ENCODE measurements at places on chromosomes 2 and 18. TPM values are rescaled to one million over a fixed set of nuclear protein-coding genes. Genes with fewer than 3 reads are reported as not detected.

- H3K27me3 ChIP-seq: no peaks in the 10 kb centered on the region
- no peak for DNase-seq
- H3K4me1 ChIP-seq: no peaks in the 10 kb centered on the region
- H3K36me3 ChIP-seq: no peaks in the 10 kb centered on the region
- H3K27ac ChIP-seq: no peak overlapping the region
Measured at GRCh38 chr2:126674075-126674744, 18.3 kb downstream of the GYPC start.

DNA sequence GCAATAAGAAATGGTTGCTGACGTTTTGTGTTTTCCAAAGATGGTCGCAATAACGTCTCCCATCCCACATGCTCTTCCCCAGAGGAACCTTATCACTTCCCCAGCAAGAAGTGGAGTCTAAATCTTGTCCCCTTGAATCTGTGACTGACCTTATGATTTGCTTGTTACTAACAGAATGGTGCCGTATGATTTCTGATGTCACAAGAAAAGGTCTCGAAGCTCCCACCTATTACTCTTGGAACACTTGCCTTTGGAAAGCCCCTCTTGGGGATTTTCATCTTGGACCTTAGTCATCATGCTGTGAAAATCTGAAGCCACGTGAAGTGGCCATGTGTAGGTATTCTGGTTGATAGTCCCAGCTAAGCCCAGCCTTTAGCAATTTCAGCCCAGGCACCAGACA, 86.2 kb upstream of the GLS start:
- H3K27ac ChIP-seq: no peak overlapping the region
- H3K4me3 ChIP-seq: no peak overlapping the region
- H3K4me1 ChIP-seq: no peaks in the 10 kb centered on the region

DNA sequence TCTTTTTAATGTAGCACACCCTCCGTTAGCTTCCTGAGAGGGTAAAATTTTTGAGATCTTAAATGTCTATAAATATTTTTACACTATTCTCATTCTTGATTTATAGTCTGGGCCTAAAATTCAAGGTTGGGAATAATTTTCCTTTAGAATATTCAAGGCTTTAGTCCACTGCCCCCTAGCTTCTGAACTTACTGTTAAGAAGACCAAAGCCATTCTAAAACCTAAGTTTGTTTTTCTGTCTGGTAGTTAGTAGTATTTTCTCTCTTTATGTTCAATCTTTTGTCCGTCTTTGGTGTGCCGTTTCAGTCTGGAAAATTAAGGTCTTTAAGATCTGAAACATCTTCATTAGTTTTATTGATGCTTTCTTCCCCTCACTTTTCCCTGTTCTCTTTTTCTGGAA, 14.5 kb downstream of the OSBPL6 start:
- no peak overlapping the region for H3K4me3 ChIP-seq
- H3K27me3 ChIP-seq: no peaks in the 10 kb centered on the region
- no peaks in the 10 kb centered on the region for H3K4me1 ChIP-seq
- H3K36me3 ChIP-seq: no peaks in the 10 kb centered on the region
- H3K27ac ChIP-seq: no peak overlapping the region

- DNase-seq: no peak
- H3K27me3 ChIP-seq: peaks cover 13% of the 10 kb centered on the region
- peaks cover 13% of the 10 kb centered on the region for H3K4me1 ChIP-seq
- no peaks in the 10 kb centered on the region for H3K36me3 ChIP-seq
- no peak overlapping the region for H3K27ac ChIP-seq
Measured at GRCh38 chr2:70549962-70550361, 3.7 kb downstream of the TGFA start.

- H3K36me3 ChIP-seq: no peaks in the 10 kb centered on the region
- no peaks in the 10 kb centered on the region for H3K4me1 ChIP-seq
- peak overlapping the region; percentile 75 for H3K27ac ChIP-seq
- DNase-seq: no peak
- no peaks in the 10 kb centered on the region for H3K27me3 ChIP-seq
Measured at GRCh38 chr2:28269019-28269784, 123.5 kb upstream of the FOSL2 start.

GRCh38 chr2:164779383-164780057, 62.1 kb downstream of the COBLL1 start:
- no peak overlapping the region for H3K4me3 ChIP-seq
- H3K36me3 ChIP-seq: no peaks in the 10 kb centered on the region
- H3K27me3 ChIP-seq: no peaks in the 10 kb centered on the region

DNA sequence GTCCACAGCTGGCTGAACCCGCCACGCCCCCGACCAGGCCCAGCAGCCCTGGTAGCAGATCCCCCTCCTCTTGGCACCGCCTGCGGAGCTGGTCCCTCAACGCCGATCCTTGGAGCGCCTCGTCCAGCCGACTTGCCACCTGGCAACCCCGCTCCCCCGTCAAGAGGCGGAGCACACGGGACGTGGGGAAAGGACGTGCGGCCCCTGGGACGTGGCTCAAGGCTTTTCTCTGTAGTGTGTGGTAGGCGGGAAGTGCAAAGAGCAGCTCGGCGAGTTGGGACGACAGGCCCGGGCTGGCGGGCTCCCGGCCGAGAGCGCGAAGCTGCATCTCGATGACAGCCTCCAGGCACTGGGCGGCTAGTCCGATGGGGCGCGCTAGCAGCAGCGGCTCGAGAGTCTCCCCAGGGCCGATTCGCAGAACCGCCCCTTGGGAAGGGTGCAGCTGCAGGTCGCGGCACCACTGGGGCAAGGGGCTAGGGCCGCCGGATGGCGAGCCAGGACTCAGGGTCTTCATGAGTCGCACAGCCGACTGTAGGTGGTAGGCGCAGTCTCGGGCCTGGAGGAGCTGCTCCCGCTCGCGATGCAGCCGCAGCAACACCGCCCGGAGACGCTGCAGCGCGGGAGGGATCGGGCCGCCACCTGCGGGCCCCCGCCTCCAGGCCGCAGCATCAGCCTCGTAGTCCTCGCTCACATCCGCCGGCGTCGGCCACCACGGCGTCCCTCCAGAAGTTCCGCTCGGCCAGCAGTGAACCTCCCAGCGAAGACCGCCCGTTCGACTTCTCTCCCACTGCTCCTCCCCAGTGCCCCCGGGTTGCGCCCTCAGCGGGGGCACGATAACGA, 617 bp downstream of the CCDC142 start:
- DNase-seq: no peak
- H3K27me3 ChIP-seq: no peaks in the 10 kb centered on the region
- peak overlapping the region; percentile 93 for H3K27ac ChIP-seq
- peaks cover 10% of the 10 kb centered on the region for H3K4me1 ChIP-seq

DNA sequence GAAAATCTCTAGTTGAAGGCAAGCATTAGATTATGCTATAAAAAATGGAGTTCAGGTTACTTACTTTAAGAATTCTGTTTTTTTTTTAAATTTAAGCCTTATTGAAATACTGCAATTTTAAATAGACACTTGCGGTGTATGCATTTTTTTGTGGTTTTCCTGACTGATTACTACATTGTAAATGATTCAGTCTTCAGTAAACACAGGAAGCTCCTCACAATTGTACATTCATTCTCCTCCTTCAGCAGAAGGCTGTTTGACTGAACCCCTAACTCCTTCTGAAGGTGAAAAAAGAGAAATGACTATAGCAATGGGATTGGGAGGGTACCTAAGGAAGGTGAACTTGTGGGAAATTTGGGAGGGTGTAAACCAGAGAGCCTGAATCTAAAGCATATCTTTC, 136.1 kb downstream of the GCA start:
- no peak overlapping the region for H3K27ac ChIP-seq
- no peaks in the 10 kb centered on the region for H3K27me3 ChIP-seq
- H3K36me3 ChIP-seq: no peaks in the 10 kb centered on the region

- no peak overlapping the region for H3K27ac ChIP-seq
- no peaks in the 10 kb centered on the region for H3K27me3 ChIP-seq
- no peak overlapping the region for H3K4me3 ChIP-seq
- no peaks in the 10 kb centered on the region for H3K4me1 ChIP-seq
Measured at GRCh38 chr2:120619579-120619978, 116.1 kb upstream of the GLI2 start.

DNA sequence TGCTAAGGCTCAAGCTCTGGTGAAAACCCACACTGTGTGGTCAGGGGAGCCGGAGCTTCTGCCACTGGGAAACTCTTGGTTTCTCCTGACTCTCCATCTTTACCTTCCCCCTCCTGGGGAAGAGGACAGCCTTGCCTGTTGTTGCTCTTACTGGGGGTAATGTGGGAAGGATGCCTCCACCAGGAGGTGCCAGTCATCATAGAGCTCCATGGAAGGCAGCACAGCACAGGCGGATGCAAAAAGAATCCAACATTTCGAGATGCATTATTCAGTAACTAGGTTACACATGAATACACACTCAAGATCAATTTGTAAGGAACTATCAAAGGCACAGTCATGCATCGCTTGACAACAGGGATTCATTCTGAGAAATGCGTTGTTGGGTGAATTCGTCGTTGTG, 322.6 kb downstream of the AFF3 start:
- H3K27ac ChIP-seq: no peak overlapping the region
- H3K4me1 ChIP-seq: no peaks in the 10 kb centered on the region
- H3K4me3 ChIP-seq: no peak overlapping the region
- no peak for DNase-seq
- H3K27me3 ChIP-seq: no peaks in the 10 kb centered on the region
- no peaks in the 10 kb centered on the region for H3K36me3 ChIP-seq

- no peak for DNase-seq
- no peaks in the 10 kb centered on the region for H3K4me1 ChIP-seq
- H3K27me3 ChIP-seq: no peaks in the 10 kb centered on the region
- H3K27ac ChIP-seq: no peak overlapping the region
Measured at GRCh38 chr2:129759472-129760010, 219.9 kb upstream of the RAB6C start.

GRCh38 chr2:143692967-143693366, 563.7 kb downstream of the ARHGAP15 start:
- no peak overlapping the region for H3K27ac ChIP-seq
- H3K36me3 ChIP-seq: no peaks in the 10 kb centered on the region
- no peak for DNase-seq
- no peaks in the 10 kb centered on the region for H3K4me1 ChIP-seq
- no peak overlapping the region for H3K4me3 ChIP-seq
- no peaks in the 10 kb centered on the region for H3K27me3 ChIP-seq

DNA sequence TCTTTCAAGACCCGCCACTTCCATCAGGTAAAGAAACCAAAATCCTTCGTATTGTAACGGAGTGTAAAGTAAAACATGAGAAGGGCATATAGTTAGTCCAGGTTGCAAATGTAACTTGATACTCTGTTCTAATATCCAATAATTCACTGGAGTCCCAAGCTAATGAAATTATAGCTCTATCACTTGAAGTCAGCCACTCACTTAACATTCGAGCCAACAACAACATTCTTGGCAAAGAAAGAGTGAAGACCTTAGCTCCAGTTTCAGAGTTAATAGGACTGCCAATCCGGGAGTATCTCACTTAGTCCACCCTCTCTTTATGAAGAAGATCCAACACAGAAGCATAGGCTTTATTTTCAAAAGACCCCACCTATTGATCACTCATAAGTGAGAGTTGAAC, 298.0 kb upstream of the SOX11 start:
- H3K36me3 ChIP-seq: no peaks in the 10 kb centered on the region
- H3K27ac ChIP-seq: no peak overlapping the region
- no peaks in the 10 kb centered on the region for H3K27me3 ChIP-seq
- H3K4me3 ChIP-seq: no peak overlapping the region
- H3K4me1 ChIP-seq: no peaks in the 10 kb centered on the region

GRCh38 chr2:173858291-173858731, 106.9 kb downstream of the SP3 start:
- H3K4me1 ChIP-seq: peaks cover 6% of the 10 kb centered on the region
- no peak overlapping the region for H3K27ac ChIP-seq
- H3K36me3 ChIP-seq: no peaks in the 10 kb centered on the region
- H3K27me3 ChIP-seq: no peaks in the 10 kb centered on the region
- H3K4me3 ChIP-seq: no peak overlapping the region

DNA sequence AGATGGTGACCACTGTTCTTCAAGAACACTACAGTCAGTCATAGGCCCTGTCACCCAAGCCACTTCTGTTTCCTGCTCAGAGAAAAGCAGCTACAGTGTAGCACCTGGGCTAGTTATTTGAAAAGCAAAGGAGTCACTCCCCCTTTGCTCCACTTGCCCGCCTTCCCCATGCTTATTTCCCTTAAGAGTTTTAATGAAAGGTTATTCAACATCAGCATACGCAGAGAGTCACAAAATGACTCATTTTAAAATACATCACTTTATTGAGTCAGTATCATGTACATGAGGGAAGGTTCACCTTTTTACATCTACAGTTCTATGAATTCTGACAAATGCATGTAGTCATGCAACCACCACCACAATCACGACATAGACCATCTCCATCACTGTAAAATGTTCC, 71.3 kb downstream of the TNFRSF11A start:
- no peaks in the 10 kb centered on the region for H3K27me3 ChIP-seq
- no peaks in the 10 kb centered on the region for H3K4me1 ChIP-seq
- no peak overlapping the region for H3K27ac ChIP-seq
- no peak overlapping the region for H3K4me3 ChIP-seq
- DNase-seq: no peak
- no peaks in the 10 kb centered on the region for H3K36me3 ChIP-seq

DNA sequence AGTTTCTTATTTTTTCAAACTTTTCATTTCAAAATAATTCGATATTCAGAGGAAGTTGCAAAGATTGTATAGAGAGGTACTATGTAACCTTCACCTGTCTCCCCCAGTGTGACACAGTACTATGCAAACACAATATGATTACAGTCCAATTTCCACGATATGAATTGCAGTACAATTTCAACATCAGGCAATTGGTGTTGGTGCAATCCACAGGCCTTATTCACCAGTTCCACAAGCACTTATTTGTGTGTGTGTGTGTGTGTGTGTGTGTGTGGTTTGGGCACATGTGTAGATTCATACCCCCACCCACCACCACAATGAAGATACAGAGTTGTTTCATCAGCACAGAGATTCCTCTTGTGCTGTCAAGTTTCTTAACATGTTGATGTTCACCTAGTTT, 69.7 kb upstream of the ARL4C start:
- no peak overlapping the region for H3K4me3 ChIP-seq
- no peaks in the 10 kb centered on the region for H3K27me3 ChIP-seq
- H3K36me3 ChIP-seq: no peaks in the 10 kb centered on the region
- no peaks in the 10 kb centered on the region for H3K4me1 ChIP-seq
- no peak for DNase-seq

The SF3B6 gene
- 85.3 TPM for total RNA-seq

The NT5C1B gene
- total RNA-seq: not detected

The GCG gene
- not detected for total RNA-seq

The ANKRD30BL gene
- total RNA-seq: not detected

The CDCA7 gene
- total RNA-seq: 0.59 TPM

The AMER3 gene
- not detected for total RNA-seq

The DNAJC5G gene
- not detected for total RNA-seq

The ABCB11 gene
- total RNA-seq: not detected

The HOXD8 gene
- total RNA-seq: 49.8 TPM

The NRP2 gene
- total RNA-seq: 156 TPM

The MSTN gene
- total RNA-seq: 1.9 TPM

The ELOA2 gene
- total RNA-seq: not detected

The VSNL1 gene
- 0.61 TPM for total RNA-seq

The ORMDL1 gene
- 64.7 TPM for total RNA-seq

The EHD3 gene
- 2.6 TPM for total RNA-seq

The IL1RL2 gene
- total RNA-seq: not detected

The THADA gene
- total RNA-seq: 31.2 TPM

Measured in uterus (tissue), 4 donors.